Colonic mucosa (tissue), 4 donors: ENCODE measurements at places on chromosomes 6 and 20.

GRCh38 chr6:23027281-23027680 is 457.9 kb downstream of the HDGFL1 start:
- H3K36me3 ChIP-seq, result no peaks in the 10 kb centered on the region
- no peak for DNase-seq
- H3K27ac ChIP-seq, result no peak overlapping the region
- H3K27me3 ChIP-seq, result no peaks in the 10 kb centered on the region

DNA sequence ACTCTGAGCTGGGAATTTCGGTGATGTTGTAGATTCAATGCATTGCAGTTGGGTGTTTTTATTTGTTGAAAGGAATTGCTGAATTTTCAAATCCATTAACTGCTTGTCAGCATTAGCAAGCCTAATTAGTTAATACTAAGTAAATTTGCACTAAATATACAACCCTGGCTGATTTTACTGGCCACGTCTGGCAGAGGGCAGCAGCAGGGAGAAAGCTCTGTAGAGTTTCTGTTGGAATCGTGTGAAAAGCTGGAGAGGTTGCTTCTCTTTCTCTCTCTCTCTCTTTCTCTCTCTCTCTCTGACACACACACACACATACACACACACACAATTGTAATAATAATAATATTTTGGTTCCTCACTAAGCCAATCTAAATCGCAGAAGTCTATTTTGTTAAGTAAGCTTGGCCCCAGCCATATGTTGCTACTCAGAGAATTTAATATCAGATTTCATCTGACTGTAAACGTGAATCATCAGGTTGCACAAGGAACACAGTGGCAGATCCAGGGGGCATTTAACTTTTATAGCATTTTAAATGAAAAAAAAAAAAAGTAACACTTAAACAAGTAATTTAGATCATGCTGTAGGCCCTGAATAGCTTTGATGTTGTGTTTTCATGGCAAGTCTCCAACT is 289.5 kb downstream of the ESR1 start:
- no peaks in the 10 kb centered on the region for H3K36me3 ChIP-seq
- no peak overlapping the region for H3K4me3 ChIP-seq
- H3K27ac ChIP-seq, result no peak overlapping the region

GRCh38 chr6:34459899-34460593 is 5.8 kb upstream of the PACSIN1 start:
- no peaks in the 10 kb centered on the region for H3K36me3 ChIP-seq
- H3K4me3 ChIP-seq, result no peak overlapping the region
- H3K4me1 ChIP-seq, result no peaks in the 10 kb centered on the region
- peak; percentile 63 for DNase-seq
- peaks cover 1% of the 10 kb centered on the region for H3K27me3 ChIP-seq

DNA sequence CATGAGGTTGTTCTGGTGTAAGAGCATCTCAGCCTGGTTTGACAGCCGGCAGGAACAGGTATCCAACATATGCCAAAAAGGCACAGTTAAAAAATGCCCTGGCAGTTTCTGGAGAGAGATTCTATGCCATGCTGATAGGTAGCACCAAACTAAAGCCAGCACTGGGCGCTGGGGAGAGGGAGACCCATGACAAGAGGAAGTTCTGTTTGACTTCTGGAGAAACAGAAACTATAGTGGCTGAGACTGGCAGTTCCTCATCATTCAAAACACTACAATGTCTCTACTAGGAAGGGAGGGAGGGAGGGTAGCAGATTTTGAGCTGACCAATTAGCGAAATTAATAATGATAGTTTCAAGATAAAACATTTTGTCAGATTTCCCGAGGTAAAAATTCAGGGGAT is 174.1 kb downstream of the ADAT2 start:
- H3K4me3 ChIP-seq, result no peak overlapping the region
- H3K27me3 ChIP-seq, result no peaks in the 10 kb centered on the region
- H3K27ac ChIP-seq, result no peak overlapping the region
- no peaks in the 10 kb centered on the region for H3K4me1 ChIP-seq

- no peak overlapping the region for H3K4me3 ChIP-seq
- H3K27ac ChIP-seq, result no peak overlapping the region
- H3K4me1 ChIP-seq, result no peaks in the 10 kb centered on the region
- H3K36me3 ChIP-seq, result no peaks in the 10 kb centered on the region
- no peak for DNase-seq
Observed at GRCh38 chr6:28814032-28814976, 109.5 kb downstream of the TRIM27 start.

DNA sequence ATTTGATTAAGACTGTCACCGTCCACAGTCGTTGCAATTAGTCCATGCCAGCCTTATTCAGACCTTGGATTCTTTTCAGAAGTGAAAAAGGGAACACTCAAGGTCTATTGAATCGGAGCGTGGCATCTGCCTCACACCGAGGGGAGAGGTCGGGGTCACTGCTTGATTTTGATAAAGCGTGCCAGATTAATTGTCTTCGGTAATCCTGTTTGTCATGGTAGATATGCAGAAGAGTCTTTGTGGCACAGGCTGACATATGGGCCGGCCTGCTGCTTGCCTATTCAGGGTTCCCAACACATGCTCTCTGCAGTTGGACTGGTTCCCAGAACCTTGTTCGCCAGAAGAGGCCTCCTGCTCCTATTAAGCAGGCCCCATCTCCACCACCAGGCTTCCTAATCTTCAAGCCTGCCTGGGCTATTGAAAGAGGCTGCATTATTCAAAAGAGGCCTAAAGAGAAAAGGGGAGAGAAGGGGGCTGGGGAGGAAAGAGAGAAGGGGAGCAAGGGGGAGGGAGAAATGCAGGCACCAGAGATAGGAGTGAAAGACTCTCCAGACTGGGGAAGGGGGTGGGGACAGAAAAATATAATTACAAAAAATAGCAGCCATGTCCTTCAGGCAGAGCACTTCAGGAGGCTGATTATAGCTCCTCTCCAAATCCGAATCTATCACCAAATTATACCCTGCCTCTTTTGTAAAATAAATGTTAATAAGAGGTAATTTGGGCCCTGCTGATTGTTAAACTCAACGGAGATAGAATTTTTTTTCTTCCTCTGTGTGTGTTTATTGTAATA is 611.3 kb downstream of the HDGFL1 start:
- no peak overlapping the region for H3K27ac ChIP-seq
- DNase-seq, result peak; percentile 20
- no peak overlapping the region for H3K4me3 ChIP-seq
- no peaks in the 10 kb centered on the region for H3K27me3 ChIP-seq
- no peaks in the 10 kb centered on the region for H3K36me3 ChIP-seq

DNA sequence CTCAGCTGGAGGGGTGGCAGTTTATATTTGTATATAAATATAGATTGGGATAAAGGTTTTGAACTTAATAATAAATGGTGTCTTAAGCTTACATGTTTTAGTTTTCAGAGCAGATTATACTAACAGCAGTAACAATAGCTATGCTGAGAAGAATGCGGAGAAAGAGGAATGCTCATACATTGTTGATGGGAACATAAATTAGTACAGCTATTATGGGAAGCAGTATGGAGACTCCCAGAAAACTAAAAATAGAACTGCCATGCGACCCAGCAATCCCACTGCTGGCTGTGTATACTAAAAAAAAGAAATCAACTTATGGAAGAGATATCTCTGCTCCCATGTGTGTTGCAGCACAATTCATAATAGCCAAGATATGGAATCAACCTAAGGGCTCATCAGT is 127.9 kb downstream of the BCKDHB start:
- H3K27ac ChIP-seq, result no peak overlapping the region
- no peaks in the 10 kb centered on the region for H3K36me3 ChIP-seq
- DNase-seq, result no peak
- H3K27me3 ChIP-seq, result no peaks in the 10 kb centered on the region

- H3K4me1 ChIP-seq, result no peaks in the 10 kb centered on the region
- no peak overlapping the region for H3K4me3 ChIP-seq
- no peaks in the 10 kb centered on the region for H3K36me3 ChIP-seq
- DNase-seq, result no peak
- H3K27ac ChIP-seq, result no peak overlapping the region
Observed at GRCh38 chr6:70336996-70337742, 34.3 kb upstream of the COL9A1 start.

GRCh38 chr6:56510984-56511531 is 131.6 kb downstream of the DST start:
- no peaks in the 10 kb centered on the region for H3K27me3 ChIP-seq
- H3K36me3 ChIP-seq, result no peaks in the 10 kb centered on the region
- DNase-seq, result peak; percentile 69
- H3K4me3 ChIP-seq, result no peak overlapping the region

DNA sequence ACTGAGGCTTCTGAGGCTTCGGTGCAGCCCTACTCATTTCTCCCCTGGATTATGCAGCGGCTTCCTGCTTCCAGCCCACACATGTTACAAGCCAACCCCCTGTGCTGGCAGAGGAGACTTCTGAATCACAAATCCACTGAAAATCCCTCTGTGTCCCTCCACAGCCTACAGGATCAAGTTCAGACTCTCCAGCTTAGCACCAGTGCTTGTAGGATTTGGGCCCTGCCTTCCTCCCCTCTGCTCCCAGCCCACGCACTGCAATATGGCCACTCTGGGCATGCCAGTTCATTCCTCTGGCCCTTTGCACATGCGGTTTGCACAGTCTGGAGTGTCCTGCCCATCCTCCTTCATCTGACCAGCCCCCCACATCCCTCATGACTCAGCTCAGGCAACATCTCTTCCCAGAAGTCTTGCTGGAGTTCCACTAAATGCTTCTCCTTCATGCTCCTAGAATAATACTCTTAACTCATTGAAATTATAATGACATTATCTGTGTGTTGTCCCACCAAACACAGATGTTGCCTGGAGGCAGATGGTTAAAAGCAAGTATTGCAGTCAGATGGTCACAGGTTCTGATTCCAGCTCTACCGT is 15.9 kb upstream of the MDGA1 start:
- no peaks in the 10 kb centered on the region for H3K4me1 ChIP-seq
- DNase-seq, result no peak
- no peaks in the 10 kb centered on the region for H3K27me3 ChIP-seq
- H3K4me3 ChIP-seq, result no peak overlapping the region

GRCh38 chr6:51045548-51045947 is 226.9 kb downstream of the TFAP2B start:
- H3K4me1 ChIP-seq, result no peaks in the 10 kb centered on the region
- no peaks in the 10 kb centered on the region for H3K36me3 ChIP-seq
- no peak overlapping the region for H3K27ac ChIP-seq
- DNase-seq, result no peak

- no peaks in the 10 kb centered on the region for H3K27me3 ChIP-seq
- no peak overlapping the region for H3K4me3 ChIP-seq
- peak overlapping the region; percentile 77 for H3K27ac ChIP-seq
Observed at GRCh38 chr6:4319981-4320683, 184.8 kb upstream of the ECI2 start.

- DNase-seq, result no peak
- no peaks in the 10 kb centered on the region for H3K27me3 ChIP-seq
- H3K4me1 ChIP-seq, result no peaks in the 10 kb centered on the region
- no peak overlapping the region for H3K27ac ChIP-seq
- no peak overlapping the region for H3K4me3 ChIP-seq
Observed at GRCh38 chr6:41650120-41650519, 11.9 kb downstream of the MDFI start.

DNA sequence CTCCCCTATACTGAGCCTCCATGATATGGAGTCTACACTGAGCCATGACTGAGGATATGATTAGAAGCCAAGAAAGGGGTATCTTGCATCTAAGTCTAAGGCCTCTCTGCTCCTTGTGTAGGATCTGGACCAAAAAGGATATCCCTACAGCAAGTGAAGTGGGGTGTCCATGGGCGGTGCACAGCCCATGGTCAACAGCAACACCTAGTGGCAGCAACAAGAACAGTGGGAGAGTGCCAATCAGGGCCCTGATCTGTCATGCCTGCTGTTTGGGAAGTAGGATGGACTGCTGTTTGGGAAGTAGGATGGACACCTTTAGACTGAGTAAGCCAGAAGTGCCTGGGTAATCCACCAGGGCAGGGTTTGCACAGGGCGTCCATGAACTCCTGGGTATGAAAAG is 22.4 kb downstream of the PTGIS start:
- H3K4me1 ChIP-seq, result no peaks in the 10 kb centered on the region
- no peak overlapping the region for H3K4me3 ChIP-seq
- no peak for DNase-seq
- no peak overlapping the region for H3K27ac ChIP-seq

- H3K27me3 ChIP-seq, result no peaks in the 10 kb centered on the region
- H3K4me1 ChIP-seq, result no peaks in the 10 kb centered on the region
- H3K27ac ChIP-seq, result no peak overlapping the region
- H3K36me3 ChIP-seq, result no peaks in the 10 kb centered on the region
Observed at GRCh38 chr6:44925100-44925739, 402.9 kb upstream of the RUNX2 start.

DNA sequence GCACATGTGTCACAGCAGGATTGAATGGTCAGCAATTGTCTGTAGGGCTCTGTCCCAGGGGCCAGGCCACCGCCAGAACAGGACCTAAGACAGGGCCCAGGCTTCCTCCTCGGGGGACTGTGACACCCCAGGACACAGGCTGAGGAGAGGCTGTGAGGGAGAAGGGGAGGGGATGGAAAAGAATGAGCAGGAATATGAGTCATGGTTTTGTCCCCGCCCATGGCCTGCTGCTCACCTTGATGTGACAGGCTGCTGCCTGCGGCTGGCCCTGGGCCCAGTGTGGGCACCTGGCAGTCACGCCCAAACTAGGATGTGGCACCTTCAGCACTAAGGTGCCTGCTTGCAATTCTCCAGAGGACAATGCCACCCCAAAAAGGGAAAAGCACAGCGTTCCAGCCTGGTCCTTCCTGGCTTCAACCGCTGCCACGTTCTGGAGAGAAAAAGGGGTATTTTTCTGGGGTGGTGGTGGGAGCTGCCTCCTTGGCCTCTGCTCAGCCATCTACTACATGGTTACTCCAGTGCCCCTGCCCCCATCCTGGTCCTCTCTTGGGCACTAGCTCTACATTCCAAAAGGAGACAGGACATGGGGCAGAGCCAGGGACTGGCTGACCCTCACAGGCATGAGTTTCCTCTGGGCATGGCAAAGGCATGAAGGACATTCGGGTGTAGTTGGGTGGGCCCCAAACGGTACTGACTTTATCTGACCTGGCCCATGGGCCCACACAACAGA is 93.4 kb downstream of the SLC22A23 start:
- peaks cover 10% of the 10 kb centered on the region for H3K4me1 ChIP-seq
- DNase-seq, result peak; percentile 91
- H3K27ac ChIP-seq, result peak overlapping the region; percentile 74
- no peak overlapping the region for H3K4me3 ChIP-seq
- no peaks in the 10 kb centered on the region for H3K36me3 ChIP-seq

DNA sequence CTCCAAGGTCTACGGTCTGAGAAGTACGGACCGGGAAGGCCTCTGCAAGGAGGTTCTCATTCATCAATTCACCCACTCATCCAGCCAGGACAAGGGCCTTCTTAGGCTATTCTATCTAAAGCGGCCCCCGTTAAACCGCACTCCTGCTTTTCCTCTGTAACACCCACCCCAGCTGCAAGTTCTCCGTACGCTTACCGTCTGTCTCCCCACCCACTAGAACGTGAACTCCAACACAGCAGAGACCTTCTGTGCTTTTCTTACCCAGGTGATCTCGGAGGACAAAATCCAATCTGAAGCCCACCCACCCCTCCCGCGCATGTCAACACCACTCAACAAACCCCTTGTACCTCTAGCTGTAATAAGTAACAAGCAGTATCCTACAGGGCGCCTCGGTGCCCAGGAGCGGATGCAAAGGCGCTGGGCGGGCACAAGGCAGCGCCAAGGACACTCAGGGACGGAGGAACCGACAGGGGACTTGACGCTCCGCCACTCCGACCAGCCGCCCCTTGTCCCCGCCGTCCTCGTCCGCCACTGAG is 351 bp downstream of the AURKA start:
- H3K27me3 ChIP-seq, result no peaks in the 10 kb centered on the region
- DNase-seq, result peak; percentile 25
- peaks cover 2% of the 10 kb centered on the region for H3K36me3 ChIP-seq
- H3K4me1 ChIP-seq, result peaks cover 6% of the 10 kb centered on the region

GRCh38 chr6:157847846-157848245 is 24.8 kb downstream of the SNX9 start:
- H3K27ac ChIP-seq, result no peak overlapping the region
- no peak overlapping the region for H3K4me3 ChIP-seq
- no peak for DNase-seq
- no peaks in the 10 kb centered on the region for H3K27me3 ChIP-seq
